ENCODE measurements at places on chromosomes 2 and 18.

- no peak for DNase-seq
These were observed 697.5 kb upstream of the RAB6C start for GRCh38 chr2:129281791-129282530.

DNA sequence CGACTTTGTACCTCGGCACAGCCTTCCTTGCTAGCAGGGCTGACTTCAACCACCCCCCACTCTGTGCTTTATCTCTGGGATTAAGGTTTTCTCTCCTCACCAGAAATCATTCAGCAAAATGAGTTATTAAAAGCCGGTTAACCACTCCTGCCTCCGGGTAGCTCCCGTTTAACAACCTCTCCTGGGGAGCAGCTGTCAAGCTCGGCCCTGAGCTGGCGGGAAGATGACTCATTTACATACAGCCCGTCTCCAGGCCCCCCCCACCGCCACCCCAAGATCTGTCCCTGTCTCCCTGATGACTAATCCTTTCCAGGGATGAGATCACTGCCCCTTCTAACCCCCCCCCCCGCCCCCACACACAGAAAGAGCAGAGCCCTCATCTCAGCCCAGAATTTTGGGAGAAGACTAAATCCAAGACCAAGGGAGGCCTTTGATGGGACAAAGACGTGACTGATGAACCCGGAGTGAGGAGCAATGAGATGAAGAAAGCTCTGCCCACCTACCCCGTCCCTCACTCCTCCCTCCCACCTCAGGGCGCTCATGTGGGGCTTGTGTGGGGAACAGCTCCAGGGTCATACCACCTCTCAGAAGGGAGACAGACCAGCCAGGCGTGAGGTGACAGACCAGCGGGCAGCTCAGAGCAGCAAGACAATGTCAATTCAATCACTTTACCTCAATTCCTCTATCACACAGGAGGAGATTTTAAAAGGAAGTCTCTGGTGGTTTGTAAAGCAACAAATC, 131.4 kb downstream of the MSH2 start:
- no peak for DNase-seq

GRCh38 chr2:207077266-207077665, 88.5 kb downstream of the KLF7 start:
- DNase-seq: no peak

GRCh38 chr2:166184789-166185188, 57.0 kb upstream of the SCN1A start:
- no peak for DNase-seq

GRCh38 chr2:236867441-236868260, 218.0 kb upstream of the COPS8 start:
- no peak for DNase-seq

DNA sequence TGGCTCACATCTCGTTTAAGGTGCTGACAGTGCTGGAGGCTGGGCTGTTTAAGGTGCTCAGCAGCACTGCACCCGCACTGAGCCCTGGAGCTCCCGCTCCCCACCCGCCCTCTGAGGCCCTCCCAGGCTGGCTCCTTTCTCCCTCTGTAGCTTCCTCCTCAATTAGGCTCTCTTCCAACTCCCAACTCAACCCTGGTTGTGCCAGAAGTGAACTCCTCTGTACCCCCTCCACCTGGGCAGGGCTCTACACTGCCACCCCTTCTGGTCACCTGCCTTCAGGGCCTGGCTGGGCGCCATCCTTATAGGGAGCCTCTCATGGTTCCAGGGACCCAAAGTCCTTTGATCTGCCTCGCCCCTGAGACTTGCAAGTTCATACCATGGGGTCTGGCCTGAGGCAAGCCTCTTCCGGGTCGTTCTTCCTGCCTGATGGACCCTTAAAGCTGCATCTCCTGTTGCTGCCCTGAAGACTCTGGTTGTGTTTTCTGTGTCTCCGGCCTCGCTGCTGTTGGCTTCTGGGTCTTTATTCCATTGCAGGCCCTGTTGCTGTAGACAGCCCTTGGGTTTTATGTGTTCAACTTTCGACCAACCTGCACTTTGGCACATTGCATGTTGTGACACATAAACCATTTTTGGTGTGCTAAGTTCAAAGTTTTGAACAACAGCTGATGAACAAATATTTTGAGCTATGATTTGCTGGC, 199.6 kb downstream of the LDLRAD4 start:
- DNase-seq: no peak

DNA sequence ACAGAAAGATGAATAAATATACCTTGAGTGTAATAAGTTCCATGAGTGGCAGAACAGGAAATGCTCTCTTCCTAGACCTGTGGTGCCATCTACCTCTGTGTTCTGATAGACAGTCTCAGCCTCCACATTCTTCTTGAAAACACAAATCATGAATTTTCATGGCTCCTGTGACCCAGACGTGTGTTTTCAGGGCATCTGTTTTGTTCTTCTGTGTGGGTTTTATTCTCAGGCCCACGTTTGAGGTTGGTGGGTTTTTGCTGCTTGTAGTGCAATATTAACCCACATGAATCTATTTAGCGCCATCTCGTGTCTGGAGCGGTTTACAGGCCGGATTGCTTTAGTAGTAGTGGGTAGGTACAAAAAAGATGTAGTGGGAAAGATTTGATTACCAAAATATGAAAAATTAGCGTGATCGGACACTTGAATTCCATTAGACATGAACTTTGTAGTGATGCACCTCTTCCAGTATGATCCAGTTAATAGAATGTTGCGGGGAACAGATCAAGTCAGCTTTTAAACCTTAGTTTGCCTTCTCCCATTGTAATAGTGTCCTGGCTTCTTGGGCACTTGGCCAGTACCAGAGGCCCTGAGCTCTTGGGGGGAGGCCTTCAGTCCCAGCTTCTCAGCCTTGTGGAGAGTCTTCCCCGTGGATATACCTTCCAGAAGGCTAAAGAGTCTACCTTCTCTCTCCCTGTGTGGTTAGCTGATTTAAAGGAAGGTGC, 256.5 kb downstream of the TPGS2 start:
- no peak for DNase-seq

- DNase-seq: no peak
These were observed 3.2 kb downstream of the SH3YL1 start for GRCh38 chr2:260507-261161.

DNA sequence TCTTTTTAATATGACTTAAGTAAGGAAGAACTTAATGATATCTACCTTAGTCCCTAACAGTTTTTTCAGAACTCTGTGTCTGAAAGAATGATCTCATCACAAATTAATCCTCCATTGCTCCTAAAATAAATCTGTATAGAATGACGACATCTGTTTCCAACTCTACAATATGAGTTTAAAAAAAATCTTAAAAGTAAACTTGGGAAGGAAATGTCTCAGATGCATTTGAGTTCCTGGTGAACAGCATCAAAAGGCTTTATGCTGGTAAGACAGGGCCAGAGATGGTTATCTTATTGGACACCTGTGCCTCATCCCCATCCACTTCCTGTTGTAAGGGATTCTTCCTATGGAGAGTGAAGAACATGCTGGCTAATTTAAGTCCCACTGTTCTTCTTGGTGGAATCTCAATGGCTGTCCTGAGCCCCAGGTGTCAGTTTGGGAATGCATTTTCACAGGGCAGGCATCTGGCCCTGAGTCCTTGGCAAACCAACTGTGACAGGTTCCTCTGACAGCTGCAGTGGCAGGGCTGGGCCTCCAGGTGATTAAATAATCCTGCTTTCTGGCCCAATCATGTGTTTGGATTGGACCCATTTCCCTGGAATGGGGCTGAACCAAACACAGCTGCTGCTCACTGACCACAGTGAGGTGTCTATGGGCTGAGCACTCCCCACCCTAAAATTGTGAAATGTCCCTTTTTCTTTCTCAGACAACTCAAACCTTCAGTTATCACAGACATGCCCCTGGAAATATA, 12.9 kb upstream of the NCKAP5 start:
- no peak for DNase-seq

DNA sequence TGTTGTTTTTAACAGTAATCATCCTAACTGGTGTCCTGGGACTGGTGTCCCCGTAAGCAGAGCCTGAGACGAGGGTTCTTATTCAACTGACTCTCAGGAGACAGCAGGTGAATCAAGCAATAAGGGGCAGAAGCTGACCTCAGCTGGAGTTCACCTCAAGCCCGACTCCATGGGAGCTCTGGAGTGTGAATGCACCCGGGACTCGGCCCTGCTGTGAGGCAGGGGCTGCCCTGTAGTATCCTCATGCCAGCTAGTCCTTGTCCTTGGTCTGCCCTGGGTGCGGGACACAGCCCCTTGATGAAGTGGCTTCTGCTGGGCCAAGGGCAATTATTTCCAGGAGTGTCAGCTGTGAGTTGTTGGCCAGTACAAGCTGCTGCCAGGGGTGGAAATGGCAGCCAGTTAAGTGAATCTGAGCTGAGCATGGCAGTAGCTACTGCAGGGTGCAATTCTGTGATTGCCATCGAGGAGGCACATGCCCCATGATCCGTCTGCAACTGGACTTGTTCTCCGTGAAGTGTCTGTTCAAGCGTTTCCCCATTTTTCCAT, 54.9 kb upstream of the OTOS start:
- DNase-seq: no peak

DNA sequence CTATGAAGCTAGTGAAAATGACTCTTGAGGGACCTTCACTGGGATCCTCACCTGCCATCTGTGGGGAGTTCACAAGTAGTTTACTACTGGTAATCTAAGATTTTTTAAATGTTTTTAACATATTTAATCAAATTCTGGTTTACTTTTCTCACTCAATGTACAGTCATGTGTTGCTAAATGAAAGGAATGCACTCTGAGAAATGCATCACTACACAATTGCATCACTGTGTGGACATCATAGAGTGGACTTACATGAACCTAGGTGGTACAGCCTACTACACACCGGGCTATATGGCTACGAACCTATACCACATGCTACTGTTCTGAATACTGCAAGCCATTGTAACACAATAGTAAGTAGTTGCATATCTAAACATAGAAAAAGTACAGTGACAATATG, 528.0 kb downstream of the BCL11A start:
- no peak for DNase-seq

- DNase-seq: peak; percentile 24
These were observed 80.9 kb downstream of the NABP1 start for GRCh38 chr2:191758518-191759507.

- no peak for DNase-seq
These were observed 89.1 kb downstream of the SMC6 start for GRCh38 chr2:17664534-17664933.

DNA sequence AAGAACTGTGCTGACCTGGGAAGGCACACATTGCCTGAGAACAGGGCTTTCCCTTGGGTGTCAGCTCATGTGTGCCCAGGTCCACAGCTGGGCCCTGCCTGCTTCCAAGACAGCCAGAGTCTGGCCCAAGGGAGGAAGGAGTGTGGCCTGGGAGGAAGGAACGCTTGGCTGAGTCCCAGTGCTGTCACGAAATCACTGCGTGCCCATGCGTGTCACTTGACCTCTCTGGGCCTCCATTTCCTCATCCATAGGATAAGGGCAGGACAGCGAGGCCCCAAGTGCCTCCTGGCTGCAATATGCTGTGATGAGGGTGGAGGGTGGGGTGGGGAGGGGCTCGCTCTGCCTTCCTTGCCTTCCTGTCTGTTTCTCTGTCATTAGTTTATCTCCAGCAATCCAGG, 642 bp upstream of the KCNK3 start:
- no peak for DNase-seq

DNA sequence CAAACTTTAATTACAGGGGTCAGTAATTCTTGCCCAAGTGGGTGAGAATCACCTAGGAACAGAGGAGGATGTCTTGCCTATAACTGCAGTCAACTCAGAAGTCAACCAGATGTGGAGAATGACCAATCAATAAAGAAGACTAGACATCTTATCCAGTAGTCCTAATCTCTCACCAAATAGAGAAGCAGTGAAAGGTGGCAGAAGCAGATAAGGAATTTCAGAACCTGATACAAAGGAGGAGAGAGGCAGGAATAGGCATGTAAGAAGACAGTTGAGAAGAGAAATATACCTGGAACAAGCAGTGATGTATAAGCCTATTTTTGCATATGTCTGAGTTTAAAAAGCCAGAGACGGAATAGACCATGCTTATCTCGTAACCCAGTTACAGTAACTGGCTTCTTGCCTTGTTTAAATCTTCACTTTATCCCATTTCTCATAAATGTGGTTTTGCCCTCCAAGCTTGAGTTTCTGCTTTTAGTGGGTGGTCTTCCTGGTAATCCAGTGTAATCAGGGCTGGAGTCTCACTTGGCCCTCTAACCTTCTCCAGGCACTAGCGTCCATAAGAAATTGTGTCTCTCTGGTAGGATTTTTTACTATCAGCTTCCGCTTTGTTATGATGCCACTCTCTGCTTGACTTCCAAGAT, 401.0 kb downstream of the SUCLG1 start:
- DNase-seq: no peak

DNA sequence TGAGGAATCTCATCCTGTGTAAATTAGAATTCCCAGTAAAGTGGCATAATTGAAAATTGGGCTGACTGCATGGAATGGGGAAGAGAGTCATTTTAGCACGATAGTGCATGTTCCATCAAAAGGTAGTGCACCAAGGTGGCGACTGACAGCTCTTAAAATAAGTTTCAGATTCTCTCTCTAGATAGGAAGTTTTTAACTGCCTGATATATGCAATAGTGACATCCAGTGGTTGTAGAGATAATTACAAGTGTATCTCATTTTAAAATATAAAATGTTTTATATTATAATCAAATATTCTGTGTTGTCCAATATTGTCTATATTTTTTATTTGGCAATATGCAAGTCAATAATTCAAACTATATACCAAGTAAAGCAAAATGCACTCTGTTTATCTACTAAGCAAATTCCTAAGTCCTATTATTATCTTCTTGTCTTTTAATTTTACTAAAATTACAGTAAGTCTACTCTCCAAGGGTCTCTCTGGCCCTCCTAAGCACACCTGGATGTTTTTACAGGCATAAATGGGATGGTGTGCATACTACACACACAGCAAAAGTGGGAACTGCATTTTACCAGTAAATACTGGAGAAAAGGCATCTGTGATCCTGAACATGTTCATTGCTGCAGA, 397.7 kb upstream of the HNRNPA3 start:
- DNase-seq: peak; percentile 52

DNA sequence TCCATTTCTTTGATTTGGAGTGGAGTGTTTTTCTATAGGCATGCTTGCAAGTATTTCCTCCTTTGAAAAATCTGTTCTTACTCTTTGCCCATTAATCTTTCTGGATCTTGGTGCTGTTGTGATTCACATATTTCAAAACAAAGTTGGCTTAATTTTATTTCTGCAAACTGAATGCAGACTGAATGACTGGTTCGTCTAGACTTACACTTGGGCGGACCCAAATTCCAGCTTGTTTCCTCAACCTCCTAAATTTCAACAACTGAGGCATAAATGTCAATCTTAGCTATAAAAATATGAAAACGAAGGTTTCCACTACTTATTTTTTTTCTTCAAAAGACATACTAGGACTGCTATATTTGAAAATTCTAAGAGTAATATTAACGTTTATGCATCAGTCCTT, 59.0 kb downstream of the ANKRD44 start:
- no peak for DNase-seq

- DNase-seq: peak; percentile 51
These were observed 37.6 kb downstream of the SMAD7 start for GRCh38 chr18:48913201-48913600.

DNA sequence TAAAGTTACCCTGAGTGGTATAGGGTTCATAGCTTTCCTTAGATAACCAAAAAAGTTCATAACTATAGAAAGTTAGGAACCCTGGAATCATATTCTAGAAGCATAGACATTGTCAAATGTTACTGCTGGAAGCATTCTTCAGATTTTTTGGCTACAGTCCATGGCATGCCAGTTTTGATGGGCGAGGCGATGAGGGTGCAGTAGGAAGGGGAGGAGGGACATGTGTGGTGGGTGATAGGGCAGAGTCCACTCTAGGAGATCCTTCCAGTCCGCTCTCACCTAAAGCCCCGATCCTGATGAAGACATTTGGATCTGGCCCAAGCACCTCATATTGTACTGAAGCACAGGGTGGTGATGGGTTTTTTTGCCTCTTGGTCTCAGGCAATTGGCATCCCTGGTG, 91.8 kb downstream of the HRH4 start:
- no peak for DNase-seq
